ENCODE measurements at places on chromosomes 2 and 18.

- H3K36me3 ChIP-seq: no peaks in the 10 kb centered on the region
- no peaks in the 10 kb centered on the region for H3K27me3 ChIP-seq
- H3K27ac ChIP-seq: no peak overlapping the region
Measured at GRCh38 chr2:144165599-144166250, 354.2 kb downstream of the ZEB2 start.

- DNase-seq: no peak
- no peak overlapping the region for H3K27ac ChIP-seq
- peaks cover 2% of the 10 kb centered on the region for H3K27me3 ChIP-seq
- H3K4me1 ChIP-seq: no peaks in the 10 kb centered on the region
Measured at GRCh38 chr2:105403241-105403782, 4.5 kb upstream of the FHL2 start.

- no peaks in the 10 kb centered on the region for H3K27me3 ChIP-seq
Measured at GRCh38 chr18:37619964-37620363, 54.4 kb upstream of the CELF4 start.

DNA sequence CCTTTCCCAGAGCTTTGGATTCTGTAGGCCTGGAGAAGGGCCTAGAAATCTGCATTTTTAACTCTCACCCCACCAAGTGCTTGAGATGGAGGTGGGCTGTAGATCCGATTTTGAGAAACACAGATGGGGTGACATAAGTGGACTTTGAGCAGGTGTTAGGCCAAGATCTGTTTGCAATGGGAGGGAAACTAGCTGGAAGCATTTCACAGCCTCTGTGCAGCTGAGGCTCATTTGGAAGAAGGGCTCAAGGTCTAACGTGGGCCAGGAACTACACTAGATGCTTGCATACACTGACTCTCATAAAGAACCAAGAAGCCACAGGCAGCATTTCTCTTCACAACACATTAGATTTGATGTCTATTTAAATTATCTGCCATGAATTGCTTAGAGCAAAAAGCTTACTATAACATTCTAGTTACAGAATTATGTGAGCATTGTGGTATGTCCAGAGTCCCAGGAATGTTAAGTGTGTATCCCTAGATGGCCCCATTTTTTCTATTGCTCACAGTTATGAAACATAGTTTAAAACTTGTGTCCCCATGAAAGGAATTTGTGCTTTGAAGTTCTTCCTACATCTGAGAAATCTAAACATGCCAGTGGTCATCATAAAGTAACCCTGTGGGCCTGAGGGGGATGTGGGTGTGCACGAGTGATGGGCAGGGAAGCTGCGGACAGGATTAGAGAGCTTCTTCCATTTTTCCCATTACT, 77.2 kb downstream of the CD28 start:
- H3K36me3 ChIP-seq: no peaks in the 10 kb centered on the region
- no peak for DNase-seq
- no peak overlapping the region for H3K27ac ChIP-seq
- H3K4me1 ChIP-seq: peaks cover 27% of the 10 kb centered on the region
- H3K4me3 ChIP-seq: no peak overlapping the region
- no peaks in the 10 kb centered on the region for H3K27me3 ChIP-seq

- H3K4me1 ChIP-seq: no peaks in the 10 kb centered on the region
- no peaks in the 10 kb centered on the region for H3K27me3 ChIP-seq
- peak; percentile 55 for DNase-seq
- H3K27ac ChIP-seq: no peak overlapping the region
Measured at GRCh38 chr18:77557046-77557587, 307.5 kb downstream of the GALR1 start.

- DNase-seq: no peak
- no peak overlapping the region for H3K27ac ChIP-seq
- H3K27me3 ChIP-seq: no peaks in the 10 kb centered on the region
- no peak overlapping the region for H3K4me3 ChIP-seq
Measured at GRCh38 chr2:133475610-133476009, 92.7 kb downstream of the NCKAP5 start.

GRCh38 chr18:13446610-13447461, 228.3 kb downstream of the LDLRAD4 start:
- peak; percentile 85 for DNase-seq
- peak overlapping the region; percentile 97 for H3K27ac ChIP-seq
- H3K27me3 ChIP-seq: no peaks in the 10 kb centered on the region
- H3K4me3 ChIP-seq: peak overlapping the region; percentile 68
- H3K4me1 ChIP-seq: peaks cover 99% of the 10 kb centered on the region
- peaks cover 56% of the 10 kb centered on the region for H3K36me3 ChIP-seq

DNA sequence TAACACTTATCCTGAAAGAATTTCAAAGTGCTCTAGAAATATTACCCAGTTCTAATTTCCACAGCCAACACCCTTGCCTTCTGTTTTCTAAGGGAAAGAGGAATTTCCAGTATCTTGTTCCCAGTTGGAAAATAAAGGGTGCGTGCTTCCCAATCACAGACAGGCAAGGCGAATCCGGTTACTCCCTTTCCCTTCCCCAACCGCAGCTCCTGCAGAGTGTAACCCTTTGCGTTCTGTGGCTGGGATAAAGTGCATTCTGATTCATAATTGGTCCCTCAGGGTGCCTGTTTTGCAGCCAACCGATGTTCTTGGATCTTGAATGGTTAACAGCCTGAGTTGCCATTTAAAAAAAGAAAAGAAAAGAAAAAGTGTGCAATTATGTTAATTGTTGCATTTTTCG, 40.6 kb upstream of the PGAP1 start:
- no peaks in the 10 kb centered on the region for H3K4me1 ChIP-seq
- no peaks in the 10 kb centered on the region for H3K27me3 ChIP-seq
- no peak for DNase-seq
- H3K27ac ChIP-seq: no peak overlapping the region
- H3K36me3 ChIP-seq: no peaks in the 10 kb centered on the region

- no peak for DNase-seq
- H3K36me3 ChIP-seq: no peaks in the 10 kb centered on the region
- H3K4me3 ChIP-seq: no peak overlapping the region
- H3K27me3 ChIP-seq: no peaks in the 10 kb centered on the region
Measured at GRCh38 chr18:73756256-73757091, 391.2 kb downstream of the FBXO15 start.

DNA sequence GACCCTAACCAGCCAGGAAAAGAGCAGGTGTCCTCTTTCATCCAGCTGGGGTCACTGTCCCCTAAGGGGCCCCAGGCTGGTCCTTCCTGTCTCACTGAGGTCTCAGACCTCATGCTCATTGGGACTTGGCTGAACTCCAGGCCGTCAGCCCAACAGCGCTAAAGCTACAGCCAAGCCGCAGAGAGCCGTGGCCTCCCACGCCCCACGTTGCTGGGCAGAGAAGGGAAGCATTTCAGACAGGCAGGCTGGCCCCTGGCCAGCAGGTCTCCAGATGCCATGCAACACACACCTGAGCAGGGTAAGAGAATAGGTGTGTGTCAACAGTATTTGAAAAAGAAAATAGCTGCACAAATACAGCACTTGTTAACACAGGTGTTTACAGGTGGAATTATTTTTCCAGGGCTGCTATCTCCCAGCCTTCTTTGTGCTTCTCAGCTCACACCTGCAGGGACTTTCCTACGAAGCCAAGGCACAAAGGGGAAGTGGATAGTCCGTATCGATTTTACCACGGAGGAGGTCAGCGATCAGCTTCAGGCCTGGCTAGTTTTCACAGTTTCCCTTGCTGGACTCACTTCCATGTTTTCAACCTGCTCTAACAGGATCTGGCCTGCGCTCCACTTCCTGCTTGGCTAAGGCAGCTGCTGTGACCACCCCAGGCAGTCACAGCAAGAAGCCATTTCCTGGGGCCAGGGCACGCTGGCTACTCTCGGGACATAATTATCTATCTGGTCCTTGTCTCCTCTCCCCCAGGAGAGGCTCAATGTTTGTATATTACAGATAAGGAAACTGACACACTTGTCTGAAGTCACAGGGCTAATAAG, 156.1 kb upstream of the ID2 start:
- H3K4me1 ChIP-seq: peaks cover 60% of the 10 kb centered on the region
- H3K36me3 ChIP-seq: no peaks in the 10 kb centered on the region
- no peaks in the 10 kb centered on the region for H3K27me3 ChIP-seq
- no peak overlapping the region for H3K4me3 ChIP-seq
- H3K27ac ChIP-seq: peak overlapping the region; percentile 53
- no peak for DNase-seq

GRCh38 chr2:126843081-126843480, 55.6 kb upstream of the TEX51 start:
- no peak overlapping the region for H3K4me3 ChIP-seq
- H3K27me3 ChIP-seq: peaks cover 3% of the 10 kb centered on the region
- H3K27ac ChIP-seq: no peak overlapping the region

GRCh38 chr2:57100436-57100835, 916.6 kb downstream of the CCDC85A start:
- no peak overlapping the region for H3K4me3 ChIP-seq
- no peak overlapping the region for H3K27ac ChIP-seq
- no peaks in the 10 kb centered on the region for H3K36me3 ChIP-seq
- no peaks in the 10 kb centered on the region for H3K4me1 ChIP-seq
- H3K27me3 ChIP-seq: no peaks in the 10 kb centered on the region

GRCh38 chr2:160358046-160358445, 135.6 kb downstream of the RBMS1 start:
- no peaks in the 10 kb centered on the region for H3K4me1 ChIP-seq
- H3K36me3 ChIP-seq: peaks cover 14% of the 10 kb centered on the region
- no peak for DNase-seq

GRCh38 chr2:174482854-174483253, 4.0 kb downstream of the GPR155 start:
- no peak for DNase-seq
- no peaks in the 10 kb centered on the region for H3K27me3 ChIP-seq
- peaks cover 26% of the 10 kb centered on the region for H3K4me1 ChIP-seq
- no peaks in the 10 kb centered on the region for H3K36me3 ChIP-seq

GRCh38 chr2:181466661-181467576, 9.7 kb downstream of the ITGA4 start:
- peak overlapping the region; percentile 36 for H3K4me3 ChIP-seq
- peaks cover 93% of the 10 kb centered on the region for H3K4me1 ChIP-seq
- H3K36me3 ChIP-seq: peaks cover 90% of the 10 kb centered on the region
- no peaks in the 10 kb centered on the region for H3K27me3 ChIP-seq

DNA sequence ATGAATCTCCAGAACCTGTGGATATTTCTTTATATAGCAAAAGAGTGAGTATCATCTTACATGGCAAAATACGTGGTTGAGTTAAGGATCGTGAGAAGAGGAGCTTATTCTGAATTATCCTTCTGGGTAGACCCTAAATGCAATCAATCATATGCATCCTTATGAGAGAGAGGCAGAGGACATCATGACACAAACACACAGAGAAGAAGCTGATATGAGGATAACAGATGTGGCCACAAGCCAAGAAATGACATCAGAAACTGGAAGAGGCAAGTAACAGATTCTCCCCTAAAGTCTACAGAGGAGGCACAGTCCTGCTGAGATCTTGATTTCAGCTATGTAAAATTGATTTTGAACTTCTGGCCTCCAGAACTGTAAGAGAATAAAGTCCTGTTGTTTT, 730.2 kb upstream of the ZNF804A start:
- H3K36me3 ChIP-seq: no peaks in the 10 kb centered on the region
- H3K4me3 ChIP-seq: no peak overlapping the region
- no peaks in the 10 kb centered on the region for H3K27me3 ChIP-seq
- no peak for DNase-seq

DNA sequence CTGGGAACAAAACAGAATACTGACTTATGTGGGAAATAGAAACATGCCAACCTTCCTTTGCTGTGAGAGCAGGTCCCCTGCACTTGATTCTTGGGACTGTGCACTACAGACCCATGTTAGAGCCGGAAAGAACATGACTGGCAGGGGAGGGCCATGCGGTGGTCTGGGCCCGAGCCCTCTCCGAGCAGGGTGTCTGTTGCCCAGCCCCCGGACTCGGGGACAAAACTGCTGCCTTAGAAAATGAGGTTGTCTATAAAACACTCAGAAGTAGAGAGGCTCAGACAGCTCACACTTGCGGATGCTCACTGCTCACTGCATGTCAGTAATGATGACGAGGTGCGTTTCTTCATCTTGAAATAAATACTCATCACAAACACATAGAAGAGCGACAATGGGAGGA, 270.7 kb upstream of the HDAC4 start:
- H3K36me3 ChIP-seq: no peaks in the 10 kb centered on the region
- DNase-seq: no peak
- H3K4me3 ChIP-seq: no peak overlapping the region
- no peaks in the 10 kb centered on the region for H3K4me1 ChIP-seq
- H3K27ac ChIP-seq: no peak overlapping the region
- no peaks in the 10 kb centered on the region for H3K27me3 ChIP-seq

DNA sequence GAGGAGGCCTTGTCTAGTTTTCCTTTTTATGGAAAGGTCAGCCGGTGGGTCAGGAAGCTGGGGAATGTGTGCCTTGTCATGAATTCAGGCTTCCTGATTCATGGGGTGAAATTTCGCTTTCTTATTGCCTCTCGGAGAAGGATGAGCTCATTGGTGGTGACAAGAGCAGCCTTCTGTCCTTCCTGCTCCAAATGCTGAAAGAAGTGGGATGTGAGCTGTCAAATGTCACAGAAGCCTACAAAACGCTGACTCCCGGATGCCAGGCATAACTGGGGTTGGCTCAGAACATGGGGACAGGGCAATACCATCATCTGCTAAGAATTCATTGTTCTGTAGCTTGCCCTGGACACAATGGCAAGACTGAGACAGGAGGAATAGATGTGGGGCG, 55.8 kb upstream of the FAM136A start:
- DNase-seq: no peak
- peaks cover 8% of the 10 kb centered on the region for H3K27me3 ChIP-seq
- no peak overlapping the region for H3K27ac ChIP-seq
- H3K4me1 ChIP-seq: no peaks in the 10 kb centered on the region
- no peaks in the 10 kb centered on the region for H3K36me3 ChIP-seq

DNA sequence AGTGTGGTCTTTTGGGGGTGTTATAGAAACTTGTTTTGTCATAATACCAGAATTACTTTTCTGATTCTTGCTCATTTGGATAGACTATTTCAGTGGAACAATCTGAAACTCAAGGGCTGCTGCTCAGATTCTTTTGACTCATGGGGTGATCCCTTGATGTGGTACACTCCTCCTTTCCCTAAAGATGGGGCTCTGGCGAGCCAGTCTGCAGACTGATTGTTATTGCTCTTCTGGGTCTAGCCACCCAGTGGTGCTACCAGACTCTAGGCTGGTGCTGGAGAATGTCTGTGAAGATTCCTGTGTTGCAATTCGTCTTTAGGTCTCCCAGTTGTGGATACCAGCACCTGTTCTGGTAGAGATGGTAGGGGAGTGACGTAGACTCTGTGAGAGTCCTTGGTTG, 4.2 kb upstream of the MARS2 start:
- H3K27me3 ChIP-seq: no peaks in the 10 kb centered on the region
- H3K36me3 ChIP-seq: no peaks in the 10 kb centered on the region
- peaks cover 13% of the 10 kb centered on the region for H3K4me1 ChIP-seq
- H3K27ac ChIP-seq: no peak overlapping the region
- DNase-seq: peak; percentile 15
- no peak overlapping the region for H3K4me3 ChIP-seq

Data from DND-41 (cell line).